Transverse colon (tissue), 4 donors: ENCODE measurements at places on chromosomes 1 and 21. TPM values are rescaled to one million over a fixed set of nuclear protein-coding genes. Genes with fewer than 3 reads are reported as not detected.

OR2T29 gene
- not detected for total RNA-seq

DNA sequence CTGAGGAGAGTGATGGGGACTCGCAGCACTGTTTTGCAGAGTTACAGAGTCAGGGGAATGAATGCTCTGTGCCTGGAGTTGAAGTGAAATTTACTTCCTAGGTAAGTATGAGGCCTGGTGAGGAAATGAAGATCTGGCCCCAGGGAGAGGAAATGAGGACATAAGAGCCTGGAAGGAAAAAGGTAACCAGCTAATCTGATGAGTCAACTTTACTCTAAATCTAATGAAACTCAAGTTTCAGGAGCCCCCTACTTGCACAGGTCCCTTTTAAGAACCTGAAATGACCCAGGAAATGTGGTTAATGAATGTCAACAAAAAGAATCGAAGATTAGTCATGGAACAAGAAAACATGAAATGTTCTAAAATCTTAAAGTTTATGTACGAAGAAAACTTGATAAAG, 599.0 kb downstream of the AGBL4 start:
- DNase-seq, result no peak

- no peak for DNase-seq
Measured at GRCh38 chr1:83701355-83701754, 297.6 kb downstream of the TTLL7 start.

- no peak for DNase-seq
Measured at GRCh38 chr1:63205776-63206175, 116.6 kb upstream of the FOXD3 start.

HMCN1 gene
- total RNA-seq, result 2.5 TPM

- DNase-seq, result no peak
Measured at GRCh38 chr1:89807983-89808382, 12.8 kb upstream of the LRRC8D start.

DNA sequence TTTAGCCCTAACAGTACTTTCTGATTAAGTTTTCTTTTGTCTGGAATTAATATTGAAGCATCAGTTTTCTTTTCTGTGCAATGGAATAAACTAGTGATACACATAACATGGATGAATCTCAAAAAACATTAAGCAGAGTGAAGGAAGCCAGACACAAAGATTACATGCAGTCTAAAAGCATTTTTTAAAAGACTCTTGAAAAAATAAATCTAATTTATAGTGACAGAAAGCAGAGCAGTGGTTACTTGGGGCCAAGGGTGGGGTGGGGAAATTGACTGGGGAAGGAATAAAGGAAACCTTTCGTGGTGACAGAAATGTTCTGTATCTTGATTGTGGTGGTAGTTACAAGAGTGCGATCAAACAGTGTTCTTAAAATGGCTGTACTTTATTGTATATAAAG, 20.2 kb upstream of the ST6GALNAC3 start:
- no peak for DNase-seq

DNA sequence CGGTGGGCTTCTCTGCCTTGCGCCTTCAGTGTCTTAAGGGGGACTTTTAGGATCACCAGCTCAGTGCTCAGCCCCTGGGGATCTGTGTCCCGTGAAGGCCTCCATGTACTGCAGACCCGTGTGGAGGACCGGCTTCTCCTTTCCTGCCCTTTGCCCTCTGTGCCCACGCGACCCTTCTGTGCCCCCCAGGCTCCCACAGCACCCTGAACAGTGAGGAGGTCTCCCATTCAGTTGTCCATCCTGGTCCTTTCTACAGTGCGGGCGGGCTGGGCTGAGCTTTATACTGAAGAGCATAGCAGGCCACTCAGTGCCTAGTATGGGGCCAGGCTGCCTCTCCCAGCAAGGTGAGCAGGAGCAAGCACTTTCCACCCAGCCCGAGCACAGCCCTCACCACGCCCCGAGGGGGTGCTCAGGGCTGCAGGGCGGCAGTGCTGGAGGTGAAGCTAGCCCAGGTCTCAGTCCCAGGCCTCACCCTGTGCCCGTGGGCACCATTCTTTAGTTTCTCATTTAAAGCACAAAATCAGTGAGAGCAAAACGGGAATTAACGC, 7.6 kb upstream of the TFF1 start:
- no peak for DNase-seq

SPRTN gene
- 21.6 TPM for total RNA-seq

- DNase-seq, result peak; percentile 65
Measured at GRCh38 chr1:201495551-201496295, 11.2 kb downstream of the CSRP1 start.

- DNase-seq, result no peak
Measured at GRCh38 chr1:40692429-40692895, 958 bp downstream of the NFYC start.

DNA sequence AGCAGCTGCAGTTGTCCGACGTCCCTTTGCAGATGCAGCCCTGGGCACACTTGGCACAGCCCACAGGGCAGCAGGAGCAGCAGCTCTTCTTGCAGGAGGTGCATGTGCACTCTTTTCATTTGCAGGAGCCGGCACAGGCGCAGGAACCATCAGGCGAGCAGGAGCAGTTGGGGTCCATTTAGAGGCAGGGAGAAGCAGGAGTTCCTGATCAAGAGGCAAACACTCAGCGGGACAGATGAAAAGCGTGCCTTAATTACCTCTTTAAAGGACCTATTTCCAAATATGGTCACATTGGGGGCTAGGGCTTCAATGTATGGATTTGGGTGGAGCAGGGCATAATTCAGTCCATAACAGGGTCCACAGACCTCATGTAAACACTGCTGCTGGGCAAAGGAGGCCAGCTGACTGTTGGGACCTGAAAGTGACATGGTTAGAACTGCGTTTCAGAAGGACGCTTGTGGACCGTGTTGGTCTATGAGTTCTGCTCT, 4.3 kb upstream of the CPLANE2 start:
- peak; percentile 5 for DNase-seq

TNFRSF9 gene
- total RNA-seq, result not detected

- no peak for DNase-seq
Measured at GRCh38 chr1:55617288-55617982, 402.3 kb upstream of the USP24 start.

DNA sequence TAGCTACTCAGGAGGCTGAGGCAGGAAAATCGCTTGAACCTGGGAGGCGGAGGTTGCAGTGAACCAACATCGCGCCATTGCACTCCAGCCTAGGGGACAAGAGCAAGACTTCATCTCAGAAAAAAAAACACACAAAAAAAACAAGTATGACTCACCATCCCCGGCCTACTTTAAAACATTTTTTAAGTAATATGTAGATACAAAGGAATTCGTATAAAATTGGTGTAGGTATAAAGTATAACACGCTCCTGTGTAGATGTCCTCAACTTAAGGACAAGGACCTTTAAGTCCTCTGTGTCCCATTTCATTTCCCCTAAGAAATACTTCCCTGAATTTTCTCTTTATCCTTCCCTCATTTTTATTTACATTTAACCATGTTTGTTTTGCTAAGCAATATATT, 73.4 kb upstream of the PKN2 start:
- DNase-seq, result no peak

TMEM39B gene
- 35.8 TPM for total RNA-seq
